ENCODE measurements at places on chromosomes 12 and 14.

DNA sequence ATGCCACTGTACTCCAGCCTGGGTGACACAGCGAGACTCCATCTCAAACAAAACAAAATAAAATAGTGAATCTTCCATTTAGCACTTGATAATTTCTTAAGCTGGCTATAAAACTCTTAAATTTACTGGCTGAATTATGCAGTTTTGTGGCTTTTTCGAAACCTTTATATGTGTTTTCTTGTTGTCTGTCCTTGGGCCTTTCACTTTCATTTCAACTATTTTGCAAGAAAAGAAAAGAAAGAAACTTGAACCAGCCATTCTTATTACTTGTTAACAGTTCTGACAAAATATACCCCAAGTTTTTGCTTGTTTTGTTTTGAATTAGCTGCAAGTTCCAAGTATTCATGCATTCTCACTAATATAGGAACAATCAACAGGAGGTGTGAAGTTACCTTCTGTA, 42.8 kb downstream of the PRICKLE1 start:
- no peak for DNase-seq

- DNase-seq, result no peak
Observed at GRCh38 chr12:57603815-57604453, 690 bp upstream of the DTX3 start.

DNA sequence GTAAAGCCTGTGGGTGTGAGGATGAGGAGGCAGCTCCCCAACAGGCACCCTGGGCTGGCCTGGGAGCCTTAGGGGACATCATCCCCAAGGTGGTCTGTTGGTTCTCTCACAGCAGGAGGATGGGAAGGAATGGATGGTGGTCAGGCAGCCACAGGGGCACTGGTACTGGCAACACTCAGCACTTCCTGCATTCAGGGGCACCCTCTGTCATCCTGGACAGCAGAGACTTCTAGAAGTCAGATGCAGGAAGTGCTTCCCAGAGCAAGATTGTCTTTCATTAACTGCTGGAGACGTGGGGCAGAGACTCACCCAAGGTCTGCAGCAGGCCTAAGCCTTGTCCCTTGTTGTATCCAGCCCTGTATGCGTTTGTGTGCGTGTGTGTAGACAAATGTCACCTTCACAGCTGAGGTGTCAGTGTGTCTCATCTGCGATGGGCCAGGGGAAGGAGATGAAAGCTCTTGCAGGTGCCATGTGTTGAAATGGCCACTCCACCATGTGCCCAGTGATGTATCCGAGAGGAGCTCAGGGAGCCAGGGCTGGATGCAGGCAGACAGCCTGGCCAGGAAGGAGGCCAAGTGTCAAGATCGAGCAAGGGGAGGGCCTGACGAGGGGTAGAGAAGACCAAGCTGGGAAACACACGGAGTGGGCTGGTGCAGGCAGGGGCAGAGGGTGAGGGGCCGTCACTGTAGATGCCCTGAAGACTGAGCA, 85.1 kb downstream of the PITPNM2 start:
- DNase-seq, result no peak

DNA sequence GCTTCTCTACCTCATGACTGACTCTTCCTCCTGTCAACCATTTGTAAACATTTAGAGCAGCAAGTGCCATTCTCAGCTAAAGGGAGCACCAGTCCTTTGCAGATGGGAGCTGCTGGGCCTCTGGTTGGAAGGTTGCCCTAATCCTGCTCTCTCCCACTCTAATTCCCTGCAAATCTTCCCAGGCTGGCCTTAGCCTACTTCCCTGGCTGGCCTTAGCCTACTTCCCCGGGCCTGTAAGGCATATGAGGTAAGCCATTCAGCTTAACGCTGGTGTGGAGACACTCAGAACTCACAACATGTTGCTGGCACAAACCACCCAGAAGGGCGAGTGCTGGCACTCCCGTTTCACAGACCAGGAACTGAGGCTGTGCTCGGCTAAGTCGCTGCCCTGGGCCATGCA, 69.0 kb downstream of the CPSF2 start:
- DNase-seq, result no peak

GRCh38 chr14:60353420-60353819, 104.4 kb downstream of the PPM1A start:
- no peak for DNase-seq

DNA sequence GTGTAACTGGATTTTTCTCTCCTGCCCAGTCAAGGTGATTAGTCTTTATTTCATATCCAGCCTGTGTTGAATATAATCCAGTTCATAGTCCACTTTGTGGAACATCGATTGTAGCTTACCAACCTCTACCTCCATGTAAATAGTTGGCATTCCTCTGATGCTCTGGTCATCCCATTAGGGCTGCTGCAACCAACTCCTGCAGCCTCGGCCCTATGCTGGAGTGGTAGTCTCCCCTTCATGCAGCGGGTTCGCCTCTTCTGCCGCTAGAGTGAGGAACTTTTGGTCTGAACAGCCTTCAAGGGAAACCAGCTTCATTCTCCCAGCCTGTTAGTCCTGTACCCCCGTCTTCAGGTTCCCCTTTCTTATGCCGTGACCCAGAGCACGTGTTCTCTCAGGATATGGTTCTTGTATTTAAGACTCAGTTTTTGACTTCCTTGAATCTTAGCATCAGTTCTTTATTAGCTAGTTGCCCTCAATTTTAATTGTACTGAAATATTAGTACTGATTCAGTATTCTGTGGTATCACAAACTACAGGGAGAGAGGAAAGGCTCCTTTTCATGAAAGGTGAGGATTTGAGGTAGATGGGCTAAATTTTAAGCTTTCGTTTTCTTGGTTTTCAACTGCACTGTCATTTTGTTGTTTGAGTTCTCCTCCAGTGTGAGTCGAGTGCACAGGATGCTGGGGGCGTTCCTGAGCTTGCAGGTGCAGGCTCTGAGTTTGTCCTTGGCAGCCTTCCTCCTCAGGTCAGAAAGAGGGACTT, 33.2 kb downstream of the ZNF664 start:
- DNase-seq, result peak; percentile 44

GRCh38 chr12:126431767-126432166, 1366.5 kb downstream of the AACS start:
- DNase-seq, result no peak

DNA sequence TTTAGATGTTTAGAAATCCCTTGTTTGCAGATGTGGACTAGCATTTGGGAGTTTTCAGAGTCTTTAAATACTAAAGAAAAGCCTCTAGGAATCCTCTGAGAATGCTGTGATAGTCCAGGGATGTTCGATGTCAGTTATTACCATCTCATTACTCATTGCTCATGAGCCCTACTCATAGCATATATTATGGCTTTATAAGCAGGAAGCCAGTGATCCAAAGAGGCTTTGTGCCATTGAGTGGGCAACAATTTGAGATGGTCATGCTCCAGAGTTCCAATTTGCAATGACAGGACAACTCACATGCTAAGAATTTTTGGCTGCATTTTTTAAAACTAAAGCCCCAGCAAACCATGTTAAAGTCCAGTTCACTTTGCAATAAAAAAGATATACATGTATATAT, 163.0 kb downstream of the OTOGL start:
- DNase-seq, result no peak

DNA sequence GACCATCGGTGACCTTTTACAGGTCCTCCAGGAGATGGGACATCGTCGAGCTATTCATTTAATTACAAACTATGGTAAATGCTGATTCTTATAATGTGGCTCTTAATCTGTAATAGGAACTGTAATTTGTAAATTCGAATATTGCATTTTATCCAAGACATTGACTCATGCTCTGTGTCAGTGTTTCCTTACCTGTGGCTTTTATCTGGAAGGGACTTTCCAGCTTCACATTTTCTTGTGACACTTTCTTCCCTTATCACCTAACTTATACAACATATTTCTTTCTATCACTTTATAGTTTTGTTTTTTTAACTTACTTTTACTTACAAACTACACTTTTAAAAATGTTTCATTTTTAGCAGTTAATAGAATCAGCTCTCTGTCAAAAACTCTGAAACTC, 14.8 kb downstream of the IRAK3 start:
- DNase-seq, result no peak

DNA sequence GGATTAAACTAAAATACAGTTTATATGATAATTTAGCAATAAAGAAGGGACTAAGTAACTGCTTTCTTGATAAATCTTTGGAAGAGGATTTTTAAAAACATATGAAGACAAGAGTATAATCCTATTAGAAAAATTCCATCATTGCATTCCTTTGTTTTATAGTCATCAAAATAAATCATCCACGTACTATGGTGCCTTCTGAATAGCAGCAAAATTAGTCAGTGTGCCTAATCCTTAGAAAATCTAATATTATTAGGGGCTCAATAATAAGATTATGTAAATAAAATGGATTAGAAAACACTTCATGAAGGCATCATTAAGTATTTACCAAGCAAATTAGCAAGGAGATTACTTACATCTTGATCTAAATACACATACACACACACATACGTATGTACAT, 102.1 kb downstream of the KCNH5 start:
- DNase-seq, result no peak

GRCh38 chr12:44015333-44015941, 179.6 kb downstream of the TMEM117 start:
- DNase-seq, result no peak

- no peak for DNase-seq
Observed at GRCh38 chr12:49972641-49973360, at the start of gene AQP6. Gene AQP6, plus strand, starts transcription at chr12:49972947. Its CDS starts 227 bp downstream, at chr12:49973174.
